ENCODE measurements at places on chromosomes 3 and 15. TPM values are rescaled to one million over a fixed set of nuclear protein-coding genes. Genes with fewer than 3 reads are reported as not detected.

DNA sequence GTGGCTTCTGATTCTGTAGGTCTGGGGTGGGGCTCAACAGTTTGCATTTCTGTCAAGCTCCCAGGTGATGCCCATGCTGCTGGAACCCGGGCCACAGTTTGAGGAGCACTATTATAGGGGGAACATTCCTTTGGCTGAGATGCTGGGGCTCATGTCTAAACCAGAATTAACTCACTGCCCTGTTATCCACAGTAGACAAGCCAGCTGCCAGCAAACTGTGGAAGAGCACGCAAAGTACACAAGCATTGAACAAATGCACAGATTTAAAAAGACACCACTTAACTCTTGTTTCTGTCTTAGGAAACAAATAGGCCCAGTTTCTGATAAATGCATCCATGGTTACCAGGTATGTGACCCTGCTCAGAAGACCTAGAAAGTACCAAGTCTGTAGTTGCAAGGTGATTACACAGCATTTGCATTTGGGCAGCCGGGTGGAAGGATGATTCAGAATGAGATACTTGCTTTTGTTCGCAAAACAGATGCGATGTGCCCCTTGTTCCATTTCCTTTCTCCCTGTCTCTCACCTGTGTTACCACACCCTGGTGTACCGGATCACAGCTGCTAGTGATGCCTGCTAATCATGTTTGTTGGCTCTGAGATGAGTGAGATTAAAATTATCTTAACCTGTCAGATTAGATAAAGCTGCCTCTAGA, 12.4 kb downstream of the GYG1 start:
- no peak for DNase-seq

DNA sequence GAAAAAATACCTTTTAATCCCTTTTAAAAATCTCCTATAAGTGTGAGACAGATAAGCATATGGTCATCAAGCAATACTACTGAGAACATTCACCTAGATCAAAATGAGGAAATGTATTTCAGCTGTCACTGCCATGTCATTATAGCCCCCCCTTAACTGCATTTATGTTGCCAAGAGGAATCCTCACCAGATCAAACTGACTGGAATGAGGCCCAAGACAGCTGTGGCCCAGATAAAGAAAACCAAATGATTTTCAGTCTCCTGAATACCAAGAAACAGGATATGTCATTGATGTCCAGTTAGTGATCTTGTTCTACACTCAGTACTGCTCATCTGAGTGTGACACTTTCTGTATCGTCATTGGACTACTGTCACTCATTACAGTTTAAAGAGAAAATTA, 35.1 kb upstream of the CPB1 start:
- no peak for DNase-seq

GRCh38 chr3:119763466-119763865, 18.4 kb upstream of the NR1I2 start:
- no peak for DNase-seq

DNA sequence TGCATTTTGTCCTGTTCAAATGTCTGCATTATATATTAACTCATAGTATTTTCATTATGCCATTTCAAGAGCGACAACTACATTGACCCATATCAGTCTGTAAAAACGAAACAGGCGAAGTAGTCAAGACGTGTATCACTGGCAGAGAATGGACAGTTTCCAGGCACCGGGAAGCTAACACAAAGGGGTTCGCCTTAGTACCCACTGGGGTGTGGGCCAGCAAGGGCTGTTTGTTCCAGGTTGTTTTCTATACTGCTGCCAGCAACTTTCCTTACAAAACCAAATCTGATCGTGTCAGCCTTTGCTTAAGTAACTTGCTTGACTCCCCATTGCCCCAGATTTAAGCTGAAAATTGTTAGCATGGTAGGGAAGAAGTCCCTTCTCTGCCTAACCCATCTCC, 87.1 kb downstream of the CGNL1 start:
- DNase-seq, result no peak

GRCh38 chr3:119205209-119205608, 31.8 kb downstream of the UPK1B start:
- DNase-seq, result no peak

GRCh38 chr15:50281427-50281826, 15.9 kb upstream of the HDC start:
- no peak for DNase-seq

GRCh38 chr3:134376385-134376765, 2.1 kb upstream of the AMOTL2 start:
- DNase-seq, result no peak

GRCh38 chr15:77167406-77167805, 96.5 kb upstream of the TSPAN3 start:
- DNase-seq, result no peak

DNA sequence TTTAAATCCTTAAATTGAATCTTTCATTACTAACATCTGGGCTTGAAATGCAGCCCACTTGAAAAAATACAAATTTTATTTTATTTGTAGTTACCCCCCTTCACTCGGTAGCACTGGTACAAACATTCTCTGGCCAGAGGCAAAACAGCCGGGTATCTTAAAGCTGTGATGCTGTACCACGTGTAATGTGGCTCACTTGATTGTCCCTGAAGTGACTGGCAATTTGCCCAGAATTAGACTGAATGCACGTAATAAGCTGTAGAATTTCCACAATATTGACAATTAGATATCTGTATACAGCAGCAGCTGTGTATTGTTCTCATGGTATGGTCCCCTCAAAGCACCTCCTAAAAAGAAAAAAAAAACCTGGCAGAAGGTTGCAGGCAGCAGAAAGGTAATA, 192.8 kb upstream of the TBC1D5 start:
- DNase-seq, result no peak

GRCh38 chr3:73576999-73577461, 47.7 kb downstream of the PDZRN3 start:
- no peak for DNase-seq

- peak; percentile 60 for DNase-seq
These were observed 192.6 kb upstream of the PRICKLE2 start for GRCh38 chr3:64417816-64418215.

- DNase-seq, result no peak
These were observed 3.8 kb upstream of the ACAD9 start for GRCh38 chr3:128875556-128876120.

- DNase-seq, result no peak
These were observed 41.4 kb downstream of the CRTC3 start for GRCh38 chr15:90571063-90571541.

DNA sequence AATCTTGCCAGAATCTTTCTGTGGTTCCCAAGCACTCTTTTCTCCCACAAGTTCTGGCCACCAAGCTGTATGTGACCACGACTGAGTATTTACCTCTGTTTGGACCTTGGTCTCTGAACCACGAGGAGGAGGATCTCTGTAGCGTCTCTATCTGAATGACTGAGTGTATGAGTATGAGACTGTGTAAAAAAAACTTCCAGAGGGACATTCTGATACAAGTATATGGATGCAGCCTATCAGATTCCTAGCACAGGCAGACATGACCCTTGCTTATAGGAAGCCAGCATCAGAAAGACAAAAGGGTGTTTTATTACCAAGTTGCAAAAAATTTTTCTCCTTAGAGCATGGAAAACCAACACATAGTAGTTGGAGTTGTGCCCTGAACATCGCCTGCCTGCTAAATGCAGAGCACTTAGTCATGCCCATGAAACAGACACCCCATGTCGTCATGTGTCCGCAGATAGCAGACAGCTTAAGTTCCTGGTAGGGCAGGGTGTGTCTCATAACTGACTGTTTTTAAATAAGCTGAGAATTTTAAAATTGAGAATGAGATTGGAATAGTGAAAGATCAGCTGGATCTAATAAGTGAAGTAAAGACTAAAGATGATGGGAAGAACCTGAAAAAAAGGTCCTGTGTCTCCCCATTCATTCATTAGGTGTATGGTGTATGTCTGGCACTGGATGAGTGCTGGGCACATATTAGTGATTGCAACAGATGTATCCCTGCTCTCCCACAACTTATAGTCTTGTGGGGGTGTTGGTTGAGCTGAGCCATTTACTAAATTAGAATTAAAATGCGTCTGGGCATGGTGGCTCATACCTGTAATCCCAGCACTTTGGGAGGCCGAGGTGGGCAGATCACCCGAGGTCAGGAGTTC, 30.9 kb downstream of the DAG1 start:
- peak; percentile 77 for DNase-seq

- no peak for DNase-seq
These were observed 28.2 kb downstream of the NEK4 start for GRCh38 chr3:52742418-52743041.

GRCh38 chr3:114290911-114291901, 2.6 kb upstream of the TIGIT start:
- no peak for DNase-seq

DNA sequence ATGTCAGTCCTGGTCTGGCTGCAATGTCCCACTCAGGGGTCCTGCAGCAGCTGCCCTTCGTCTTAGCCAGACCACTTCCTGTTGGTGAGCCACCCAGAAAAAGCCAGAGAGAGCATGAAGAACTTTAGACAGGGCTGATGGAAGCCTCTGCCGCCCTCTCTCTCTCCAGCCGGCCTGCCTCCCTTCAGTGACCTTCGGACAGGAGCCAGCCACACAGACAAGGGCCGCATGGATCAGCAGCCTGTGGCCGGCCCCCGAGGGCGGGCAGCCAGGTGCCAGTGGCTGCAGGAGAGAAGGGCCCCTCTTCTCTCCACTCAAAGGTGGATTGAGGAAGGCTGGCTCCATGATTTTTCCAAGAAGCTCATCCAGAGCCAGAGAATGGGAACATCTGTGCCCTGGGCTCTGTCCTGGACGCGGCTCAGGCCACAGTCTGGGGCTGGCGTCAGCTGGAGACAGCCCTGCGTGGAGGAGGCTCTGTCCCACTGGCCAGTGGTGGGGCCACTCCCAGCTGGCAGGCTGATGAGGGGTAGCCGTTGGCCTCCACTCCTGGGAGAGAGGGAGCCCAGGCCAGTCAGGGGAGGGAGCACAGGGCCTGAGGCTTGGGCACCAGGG, 42.9 kb downstream of the ISG20 start:
- no peak for DNase-seq

- DNase-seq, result no peak
These were observed 172.2 kb downstream of the SSR3 start for GRCh38 chr3:156382458-156383346.

DNA sequence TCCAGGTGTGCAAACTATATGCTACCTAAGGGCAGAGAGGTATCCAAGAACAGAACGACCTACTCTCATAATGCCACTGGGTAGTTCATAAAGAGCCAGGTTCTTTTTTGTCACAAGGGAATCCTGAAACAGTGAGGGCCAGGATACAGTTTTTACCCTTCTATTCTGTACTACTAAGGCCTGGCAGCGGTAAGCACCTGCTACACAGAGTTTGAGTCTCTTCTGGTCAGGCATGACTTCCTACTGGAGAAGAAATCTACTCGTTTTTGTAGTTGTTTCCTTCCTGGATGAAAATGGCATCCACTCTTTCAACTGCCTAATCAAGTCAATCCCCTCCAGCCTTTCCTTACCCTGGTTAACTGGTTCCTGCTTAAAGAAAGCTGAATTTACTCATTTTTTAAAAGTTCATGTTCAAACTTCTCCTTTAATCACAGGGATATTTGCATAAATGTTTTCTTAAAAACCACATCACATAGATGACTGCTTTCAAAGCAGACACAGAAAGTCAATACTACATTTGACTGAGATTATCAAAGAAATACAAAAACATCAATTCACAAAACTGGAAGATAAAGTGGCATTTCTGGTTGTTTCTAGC, 40.0 kb downstream of the MAP4 start:
- no peak for DNase-seq

The STRIT1 gene
- total RNA-seq, result not detected

The UROC1 gene
- total RNA-seq, result not detected

The AP2M1 gene
- total RNA-seq, result 282 TPM

The LRRK1 gene
- total RNA-seq, result 9.0 TPM

The SLC27A2 gene
- 7.8 TPM for total RNA-seq

The TRPM1 gene
- total RNA-seq, result 1.2 TPM

The SLC51B gene
- total RNA-seq, result not detected

The EPHA6 gene
- not detected for total RNA-seq
